Stimulated activated CD4-positive, alpha-beta T cell treated with anti-CD3 and anti-CD28 coated beads, Interleukin-1b, Interleukin-23, amount 100 ng/mL, for 1 hour (primary cell): ENCODE measurements at places on chromosomes 3 and 15.

DNA sequence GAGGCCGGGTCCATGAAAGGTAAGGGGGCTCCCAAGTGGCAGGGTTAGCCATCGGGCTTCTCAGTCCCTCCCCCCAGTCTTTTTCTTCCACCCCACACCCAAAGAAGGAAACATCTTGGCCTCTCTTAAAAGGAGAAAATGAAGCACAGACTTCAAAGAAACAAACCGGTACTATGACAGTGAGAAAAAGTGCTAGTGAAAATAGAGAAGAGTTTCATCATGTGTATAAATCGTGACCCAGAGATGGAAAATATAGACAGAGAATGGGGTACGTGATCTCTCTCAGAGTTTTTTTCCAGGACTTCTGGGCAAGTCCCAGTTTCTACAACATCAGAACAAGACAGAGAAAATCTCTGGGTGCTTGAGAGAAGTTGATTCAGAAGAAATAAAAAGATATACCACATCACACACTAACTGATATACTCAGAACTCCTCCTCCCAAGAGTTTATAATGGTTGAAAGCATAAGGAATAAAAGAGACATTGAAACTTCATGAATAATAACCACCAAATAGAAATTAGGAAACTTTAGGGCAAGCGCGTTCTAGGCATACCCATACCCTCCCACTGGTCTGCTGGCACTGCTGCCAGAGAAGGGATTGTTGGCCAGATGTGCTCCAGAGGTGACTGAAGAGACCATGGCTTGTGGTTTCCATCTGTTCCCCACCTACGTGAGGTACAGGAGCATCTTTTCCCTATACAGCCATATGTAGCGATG is 318.9 kb upstream of the CHRM5 start:
- DNase-seq: no peak

DNA sequence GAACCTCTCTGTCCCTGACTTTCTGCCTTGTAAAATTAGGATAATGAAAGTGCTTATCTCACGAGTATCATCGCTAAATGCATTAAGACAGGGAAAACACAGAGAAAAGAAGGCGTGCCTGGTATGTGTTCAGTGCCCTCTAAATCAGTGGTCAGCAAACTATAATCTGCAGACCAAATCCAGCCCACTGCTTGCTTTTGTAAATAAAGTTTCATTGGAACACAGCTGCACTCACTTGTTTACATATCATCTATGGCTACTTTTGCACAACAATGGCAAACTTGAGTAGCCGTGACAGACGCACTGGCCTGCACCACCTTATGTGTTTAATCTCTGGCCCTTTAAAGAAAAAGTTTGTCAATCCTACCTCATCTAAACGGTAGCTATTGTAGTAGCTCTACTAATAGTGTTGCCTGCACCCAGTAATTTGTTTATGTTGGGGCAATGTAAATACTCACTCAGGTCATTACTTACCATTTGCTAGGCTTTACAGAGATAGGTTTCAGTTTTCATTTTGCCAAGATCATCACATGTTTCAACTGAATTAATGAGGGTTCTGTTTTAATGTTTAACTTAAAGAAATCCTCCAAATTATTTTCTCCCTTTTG is 229.4 kb downstream of the FEZF2 start:
- no peak for DNase-seq

DNA sequence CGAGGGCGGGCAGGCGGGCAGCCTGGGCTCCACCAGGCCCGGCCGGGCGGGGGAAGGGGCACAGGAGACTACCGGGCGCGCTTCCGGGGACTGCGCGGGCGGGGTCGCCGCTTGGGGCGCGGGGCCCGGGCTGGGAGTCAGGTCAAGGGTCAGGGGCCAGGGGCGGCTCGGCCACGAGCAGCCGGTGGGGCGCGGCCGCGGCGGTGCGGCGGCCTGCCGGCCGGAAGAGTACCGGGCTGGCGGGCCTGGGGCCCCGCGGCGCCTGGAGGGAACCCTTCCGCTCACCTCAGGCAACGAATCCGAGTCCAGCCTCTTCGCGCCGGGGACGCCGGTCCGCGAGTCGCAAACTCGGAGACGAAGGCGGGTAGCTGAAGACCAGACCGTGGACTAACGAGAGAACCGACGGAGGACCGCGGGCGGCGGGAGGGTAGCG is 225 bp downstream of the RHOA start:
- no peak for DNase-seq

- DNase-seq: no peak
Measured at GRCh38 chr3:196108075-196108743, 26.3 kb upstream of the TFRC start.

GRCh38 chr3:62261121-62261520 is 112.2 kb downstream of the FEZF2 start:
- DNase-seq: no peak

DNA sequence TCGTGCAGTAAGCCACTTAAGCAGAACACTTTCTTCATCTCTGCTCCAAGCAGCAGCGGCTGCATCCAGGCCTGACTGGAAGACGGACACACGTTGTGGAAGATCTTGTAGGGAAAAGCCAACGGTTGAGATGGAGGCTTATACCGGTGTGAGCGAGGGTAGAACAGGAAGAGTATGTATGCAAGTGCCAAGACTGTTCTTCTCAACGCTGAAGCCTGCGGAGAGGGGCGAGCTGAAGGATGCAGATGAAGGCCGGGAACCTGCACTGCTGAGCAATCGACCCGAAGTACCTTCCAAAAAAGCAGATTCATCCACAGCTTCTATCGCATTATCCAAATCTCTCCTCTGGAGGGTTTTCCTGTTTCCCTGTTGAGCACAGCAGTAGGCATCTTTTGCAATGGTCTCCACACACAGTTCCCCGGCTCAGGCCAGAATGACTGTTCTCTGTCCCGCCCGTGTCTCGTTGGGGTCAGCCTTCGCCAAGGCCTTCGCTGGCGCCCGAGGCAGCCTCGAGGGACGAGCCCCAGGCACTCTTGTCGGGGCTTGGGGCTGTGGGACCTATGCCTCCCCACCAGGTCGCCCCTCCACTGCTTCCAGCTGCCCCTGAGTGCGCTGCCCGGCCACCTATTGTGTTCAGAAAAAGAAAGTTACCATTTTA is 22.2 kb upstream of the DYNC1LI1 start:
- no peak for DNase-seq

- DNase-seq: no peak
Measured at GRCh38 chr3:191259486-191259885, 60.4 kb downstream of the OSTN start.

DNA sequence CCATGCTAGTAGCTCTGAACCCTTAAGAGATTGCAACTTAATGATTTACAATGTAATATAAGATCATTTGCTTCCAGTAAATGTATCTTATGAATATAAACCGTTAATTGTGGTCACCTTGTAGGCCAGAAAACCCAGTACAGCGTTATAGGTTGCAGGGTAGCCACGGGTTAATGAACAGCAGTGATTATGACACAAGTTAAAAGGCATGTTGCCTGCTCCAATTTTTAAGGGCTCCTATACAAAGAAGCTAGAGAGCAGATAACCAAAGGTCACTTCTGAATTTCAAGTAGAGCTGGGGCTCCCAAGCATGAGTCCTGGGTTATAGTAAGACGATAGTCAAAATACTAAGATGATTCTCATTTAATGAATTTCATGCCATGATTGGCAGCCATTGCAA is 13.5 kb downstream of the GUCA1C start:
- DNase-seq: no peak

DNA sequence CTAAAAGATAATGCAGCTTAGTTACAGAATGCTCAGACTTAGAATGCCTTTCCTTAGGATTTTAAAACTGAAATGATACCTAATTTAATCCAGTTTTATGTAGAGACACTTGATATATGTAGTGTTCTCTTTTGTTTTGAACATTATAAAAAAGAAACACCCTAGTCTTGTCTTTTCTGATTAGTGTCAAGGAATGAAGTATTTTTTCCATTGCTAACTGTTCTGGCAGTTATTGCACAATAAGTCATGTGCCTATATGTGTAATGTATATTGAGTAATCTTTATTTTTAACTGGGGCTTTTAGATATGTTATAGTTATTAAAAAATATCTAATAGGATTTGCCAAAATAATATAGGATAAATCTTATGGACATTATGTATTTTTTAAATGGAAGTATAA is 4.5 kb downstream of the ARL8B start:
- no peak for DNase-seq

GRCh38 chr3:170718848-170719247 is 133.0 kb upstream of the SLC7A14 start:
- no peak for DNase-seq

GRCh38 chr3:116034086-116034485 is 410.8 kb downstream of the GAP43 start:
- DNase-seq: no peak

GRCh38 chr3:138338811-138339210 is 9.2 kb upstream of the NME9 start:
- no peak for DNase-seq

DNA sequence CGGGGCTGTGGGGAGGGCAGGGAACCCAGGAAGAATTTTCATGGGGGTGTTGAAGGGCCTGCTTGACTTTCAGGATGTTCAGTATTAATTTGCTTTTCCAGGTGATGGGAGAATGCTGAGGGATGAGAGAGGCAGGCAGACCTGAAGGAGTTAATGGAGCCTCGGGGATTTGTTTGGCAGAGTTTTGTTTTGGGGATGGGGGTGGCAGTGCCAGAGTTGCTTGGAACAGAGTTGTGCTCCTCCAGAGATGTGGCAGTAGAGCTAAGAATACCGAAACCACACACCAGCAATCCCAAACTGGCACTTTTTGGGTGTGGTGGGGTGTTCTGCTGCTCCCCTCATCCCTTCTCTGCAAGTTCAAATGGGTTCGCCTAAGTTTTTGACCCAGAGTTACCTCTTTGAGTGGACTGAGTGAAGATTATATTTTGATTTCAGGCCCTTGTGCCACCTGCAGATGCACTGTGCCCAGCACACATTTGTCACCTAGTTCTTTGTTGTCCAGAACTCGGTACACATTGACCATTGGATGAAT is 1.6 kb downstream of the BOC start:
- DNase-seq: no peak

GRCh38 chr15:80012060-80012726 is 41.2 kb upstream of the BCL2A1 start:
- no peak for DNase-seq

DNA sequence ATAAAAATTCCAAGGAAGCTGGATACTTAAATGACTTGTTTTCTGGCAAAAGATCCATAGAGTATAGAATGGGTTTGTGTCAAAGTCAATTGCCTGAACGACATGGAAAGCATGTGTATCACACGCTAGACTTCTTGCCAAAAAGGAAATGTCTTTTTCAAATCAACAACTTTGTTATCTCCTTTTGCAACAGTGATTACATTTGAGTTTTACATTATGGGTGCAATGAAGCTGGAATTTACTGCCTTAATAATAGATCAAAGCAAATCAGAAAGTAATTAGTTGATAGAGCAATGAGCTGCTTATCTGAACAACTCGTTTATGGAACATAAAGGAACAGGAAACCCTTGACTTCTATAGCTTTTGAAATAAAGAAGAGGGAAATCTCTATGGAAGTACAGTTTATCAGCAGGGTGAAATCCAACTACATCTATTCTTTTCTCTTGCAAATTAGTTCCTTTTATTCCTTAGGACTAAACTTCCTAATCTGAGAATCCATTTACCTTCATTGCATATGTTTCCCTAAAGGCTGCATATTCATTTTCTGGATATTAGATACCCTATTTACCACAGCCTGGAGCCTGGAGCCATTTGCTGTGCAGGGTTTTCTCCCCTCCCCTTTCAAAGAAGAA is 415.1 kb upstream of the NECTIN3 start:
- no peak for DNase-seq

DNA sequence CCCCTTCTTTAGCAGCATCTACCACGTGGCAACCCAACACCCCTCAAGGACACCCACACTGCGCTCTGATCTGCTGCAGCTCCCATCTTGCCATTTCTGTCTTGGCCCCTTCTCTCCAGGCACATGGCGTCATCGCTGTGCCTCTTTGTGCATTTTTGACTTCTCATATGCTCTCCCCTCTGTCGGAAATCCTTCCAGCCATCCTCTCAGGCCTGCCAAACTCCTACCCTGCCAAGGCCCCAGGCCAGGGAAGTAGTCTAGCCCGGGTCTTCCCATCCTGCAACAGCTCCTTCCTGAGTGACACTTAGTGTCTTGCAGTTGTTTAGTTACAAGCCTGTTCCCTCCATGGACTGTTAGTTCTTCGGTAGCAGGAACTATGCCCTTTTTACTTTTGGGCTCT is 34.0 kb upstream of the CTXND1 start:
- DNase-seq: no peak
